LHCN-M2 (cell line): ENCODE measurements at places on chromosomes 13 and 19.

GRCh38 chr19:13926715-13927114 lies 11.5 kb downstream of the PODNL1 start:
- no peak for DNase-seq

DNA sequence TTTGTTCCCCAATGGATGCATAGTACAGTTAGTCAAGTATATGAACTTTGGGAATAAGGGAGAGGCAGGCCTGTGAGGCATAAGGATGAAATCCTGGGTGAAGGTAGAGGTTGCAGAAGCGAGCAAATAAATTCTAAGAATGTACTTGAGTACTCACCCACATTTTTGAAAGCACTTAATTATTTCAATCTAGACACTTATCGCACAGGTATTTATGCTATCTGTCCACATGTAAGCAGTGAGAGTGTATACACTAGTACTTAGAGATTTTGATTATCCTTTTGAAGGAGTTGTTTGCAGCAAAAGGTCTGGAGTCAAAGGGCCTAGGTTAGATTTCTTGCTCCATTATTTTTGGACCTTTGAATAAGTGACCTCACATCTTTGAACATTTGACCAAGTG lies 77.7 kb downstream of the LMO7 start:
- DNase-seq = no peak

- DNase-seq = peak; percentile 81
Observed at GRCh38 chr19:54191011-54191810, at the start of gene TSEN34. Gene TSEN34 (plus strand): TSS chr19:54191308. CDS start chr19:54191365, 57 bp downstream.

DNA sequence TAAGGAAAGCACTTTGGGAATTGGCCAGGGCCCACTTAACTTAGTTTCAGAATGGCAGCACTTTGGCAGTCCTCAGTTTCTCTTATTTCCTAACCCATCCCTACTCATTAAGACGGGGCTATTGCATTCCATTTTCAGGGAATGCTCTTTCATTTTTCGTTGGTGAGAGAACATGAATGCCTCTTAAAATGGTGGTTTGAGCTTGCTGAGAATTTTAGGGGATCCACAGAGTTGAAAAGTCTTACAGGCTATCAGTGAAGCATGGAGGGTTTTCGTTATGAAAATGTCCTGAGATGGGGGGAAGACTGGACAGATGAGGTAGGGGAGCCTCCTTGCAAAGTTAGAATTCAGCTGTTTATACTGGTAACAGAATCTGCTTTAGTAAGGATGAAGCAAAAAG lies 71.4 kb downstream of the LRCH1 start:
- no peak for DNase-seq

- no peak for DNase-seq
Observed at GRCh38 chr19:34573226-34573864, 91.8 kb downstream of the WTIP start.

DNA sequence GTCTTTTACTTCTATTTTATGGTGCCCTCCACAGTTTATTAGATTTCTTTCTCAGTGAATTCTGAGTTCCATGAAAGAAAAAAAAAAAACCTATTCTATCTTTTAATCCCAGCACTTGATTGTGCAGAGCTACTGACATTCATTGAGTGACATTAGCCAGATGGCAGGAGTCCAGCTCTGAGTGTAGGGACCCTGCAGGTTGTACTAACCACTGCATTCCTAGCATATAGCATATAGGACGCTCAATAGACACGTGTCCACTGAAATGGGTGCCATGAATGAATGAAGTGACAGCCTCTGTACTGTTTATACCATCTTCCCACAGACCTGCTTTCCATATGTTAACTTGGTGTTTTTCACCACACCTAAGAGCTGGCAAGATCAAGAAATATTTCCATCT lies 206.3 kb downstream of the RAP2A start:
- no peak for DNase-seq

DNA sequence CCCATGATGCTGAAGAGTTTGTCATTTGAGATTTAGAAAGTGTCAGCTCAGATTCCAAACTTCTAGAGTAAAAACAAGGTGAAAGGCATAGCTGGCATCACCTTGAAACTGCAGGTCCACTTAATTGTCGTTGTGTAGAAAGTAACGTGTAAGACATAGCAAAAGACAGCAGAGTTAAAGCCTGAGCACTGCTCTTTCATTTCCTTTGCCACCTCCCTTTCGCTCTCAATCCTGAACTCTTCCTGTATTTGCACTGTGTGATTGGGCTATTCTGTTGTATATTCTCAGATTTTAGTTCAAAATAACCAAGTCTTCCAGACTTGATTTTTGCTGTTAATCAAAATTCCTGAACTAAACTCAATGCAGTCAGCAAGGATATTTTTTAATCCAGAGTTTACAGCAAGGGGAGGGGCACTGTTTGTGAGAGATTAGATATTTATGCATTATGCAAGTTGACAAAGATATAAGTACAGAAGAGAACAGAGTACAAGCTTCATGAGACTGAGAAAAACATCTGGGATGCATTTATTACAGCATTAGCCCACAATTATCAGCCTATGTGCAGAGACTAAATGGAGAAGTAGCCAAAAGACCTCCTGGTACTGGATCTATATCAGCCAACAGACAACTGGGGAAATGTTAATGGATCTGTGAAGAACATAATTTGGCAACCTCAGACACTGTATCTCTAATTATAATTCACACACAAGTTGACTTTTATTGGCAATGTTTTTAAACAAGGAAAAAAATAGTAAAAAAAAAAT lies 328.6 kb downstream of the SUCLA2 start:
- no peak for DNase-seq

DNA sequence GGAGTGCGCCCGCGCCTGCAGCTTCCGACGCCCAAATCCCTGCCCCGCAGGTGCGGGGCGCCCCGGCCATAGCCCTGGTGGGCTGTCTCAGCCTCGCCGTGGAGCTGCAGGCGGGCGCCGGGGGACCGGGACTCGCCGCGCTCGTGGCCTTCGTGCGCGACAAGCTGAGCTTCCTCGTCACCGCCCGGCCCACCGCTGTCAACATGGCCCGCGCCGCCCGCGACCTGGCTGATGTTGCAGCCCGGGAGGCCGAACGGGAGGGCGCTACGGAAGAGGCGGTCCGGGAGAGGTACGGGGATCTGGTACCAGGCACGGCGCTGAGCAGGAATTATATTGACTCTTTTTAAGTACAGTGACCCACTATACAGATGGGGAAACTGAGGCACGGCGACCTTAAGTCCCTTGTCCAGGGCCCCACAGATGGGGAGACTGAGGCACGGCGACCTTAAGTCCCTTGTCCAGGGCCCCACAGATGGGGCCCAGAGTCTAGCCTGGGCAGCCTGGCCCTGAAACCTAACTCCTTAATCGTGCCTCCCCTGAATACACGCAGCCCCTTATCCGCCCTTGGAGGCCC lies 586 bp downstream of the MRI1 start:
- no peak for DNase-seq
